ENCODE measurements at places on chromosomes 7 and 10. TPM values are rescaled to one million over a fixed set of nuclear protein-coding genes. Genes with fewer than 3 reads are reported as not detected.

TECTB gene
- not detected for total RNA-seq

ABCA13 gene
- 0.05 TPM for total RNA-seq

UCN3 gene
- total RNA-seq, result not detected

PRSS2 gene
- not detected for total RNA-seq

ASZ1 gene
- not detected for total RNA-seq

IQUB gene
- total RNA-seq, result not detected

CALY gene
- total RNA-seq, result not detected

IKZF1 gene
- total RNA-seq, result not detected

TMEM236 gene
- 0.12 TPM for total RNA-seq

Data from A549 treated with CpdA at 1 μM for 4 hours (cell line).